Natural killer cell treated with Interleukin-12 subunit alpha and Interleukin-12 subunit beta and Interleukin-15 and Interleukin-18, amount 100 ng/mL, for 72 hours (primary cell): ENCODE measurements at places on chromosomes 3 and 15.

- DNase-seq: no peak
These were observed 136.6 kb downstream of the TGFBR2 start for GRCh38 chr3:30742796-30743619.

GRCh38 chr3:54182242-54182641 lies 59.9 kb downstream of the CACNA2D3 start:
- DNase-seq: no peak

DNA sequence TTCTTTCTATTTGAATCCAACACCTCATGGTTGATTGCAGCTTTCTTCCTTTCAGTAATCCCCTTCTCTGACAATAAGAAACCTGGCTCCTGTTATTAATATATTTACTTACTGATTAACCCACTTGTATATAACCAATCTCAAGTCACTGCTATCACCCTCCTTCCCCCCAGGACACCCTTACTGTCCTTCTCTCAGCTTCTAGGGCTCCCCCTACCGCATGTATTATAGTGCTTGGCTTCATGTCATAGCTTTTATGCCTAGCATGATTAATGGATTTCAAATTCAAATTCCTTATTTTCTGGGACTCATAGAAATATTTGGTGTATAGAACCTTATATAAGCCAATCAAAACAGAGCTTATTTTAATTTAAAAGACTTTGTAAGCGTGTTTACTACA lies 75.7 kb upstream of the BNIP2 start:
- no peak for DNase-seq

- DNase-seq: no peak
These were observed 4.6 kb upstream of the SMCO1 start for GRCh38 chr3:196519718-196520082.

DNA sequence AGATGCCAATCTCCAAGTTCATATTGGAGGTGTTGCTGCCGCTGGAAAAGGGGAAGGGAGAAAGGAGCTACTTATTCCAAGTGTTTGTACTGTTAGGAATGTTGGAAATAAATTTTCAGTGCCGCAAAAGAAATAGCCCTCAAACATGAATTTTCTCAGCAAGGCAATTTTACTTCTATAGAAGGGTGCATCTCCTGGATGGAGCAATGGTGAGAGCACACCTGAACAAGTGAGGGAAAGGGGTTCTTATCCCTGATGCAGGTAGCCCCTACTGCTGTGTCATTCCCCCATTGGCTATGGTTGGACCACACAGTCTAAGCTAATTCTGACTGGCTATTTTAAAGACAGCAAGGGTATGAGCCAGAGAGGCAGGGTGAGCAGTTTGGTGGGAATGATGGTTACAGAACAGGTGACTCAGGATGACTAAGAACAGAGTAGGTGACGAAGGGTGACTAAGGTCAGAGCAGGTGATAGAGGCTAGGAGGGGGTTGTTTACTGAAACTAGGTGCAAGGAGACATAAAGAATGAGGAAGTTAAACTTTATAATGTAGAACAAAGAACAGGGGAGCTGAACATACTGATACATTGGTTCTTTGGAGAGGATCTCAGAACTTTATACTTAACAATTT lies 503.5 kb downstream of the EDEM1 start:
- DNase-seq: no peak

GRCh38 chr3:177552051-177552450 lies 354.8 kb upstream of the TBL1XR1 start:
- DNase-seq: no peak

- DNase-seq: no peak
These were observed 47.0 kb downstream of the MTHFS start for GRCh38 chr15:79849789-79850188.

GRCh38 chr3:189797103-189797750 lies 166.0 kb downstream of the TP63 start:
- no peak for DNase-seq

DNA sequence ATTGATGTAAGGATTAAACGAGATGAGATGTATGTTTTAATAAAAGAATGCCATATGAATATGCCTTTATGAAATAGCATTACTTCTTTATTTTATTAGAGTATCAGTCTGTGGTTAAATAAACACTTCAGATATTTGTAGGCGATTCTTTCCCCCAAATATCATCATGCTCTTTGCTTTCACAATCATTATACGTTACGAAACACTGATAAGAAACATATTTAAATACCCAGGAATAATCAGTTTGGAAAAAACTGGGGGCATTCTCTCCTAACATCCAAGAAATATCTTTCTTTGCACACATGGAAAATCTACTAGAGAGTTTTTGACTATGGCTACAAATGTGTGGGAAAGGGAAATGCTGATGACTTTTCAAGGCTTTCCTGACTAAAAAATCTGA lies 4.4 kb upstream of the PLAAT1 start:
- no peak for DNase-seq

DNA sequence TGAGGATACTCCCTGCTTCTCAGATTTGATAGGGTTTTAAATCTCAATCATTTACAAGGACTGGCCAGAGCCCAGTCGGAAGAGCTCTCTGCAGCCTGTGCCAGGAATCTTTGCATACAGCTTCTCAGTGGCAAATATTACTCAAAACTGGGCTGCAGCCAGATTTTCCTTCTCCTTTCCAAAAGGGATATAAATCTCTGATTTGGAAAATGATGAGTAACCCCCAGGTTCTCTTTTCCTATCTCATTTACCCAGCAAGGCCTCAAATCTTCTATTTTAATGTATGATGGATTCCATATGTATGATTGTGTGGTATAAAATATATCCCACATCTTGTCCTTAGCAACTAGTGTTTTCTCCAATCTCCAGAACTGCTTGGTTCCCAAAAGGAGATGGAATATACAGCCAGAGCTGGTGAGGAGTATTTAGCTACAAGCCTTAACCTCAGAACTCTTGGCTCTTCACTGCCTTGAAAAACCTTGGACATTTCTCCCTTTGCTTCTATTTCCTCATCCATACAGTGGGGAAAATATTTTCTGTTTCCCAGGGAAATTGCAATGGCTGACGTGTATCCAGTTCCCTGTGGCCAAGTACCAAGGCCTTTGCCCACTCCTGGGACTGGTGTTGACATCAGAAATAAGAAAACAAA lies 114.4 kb downstream of the ATG7 start:
- DNase-seq: no peak

DNA sequence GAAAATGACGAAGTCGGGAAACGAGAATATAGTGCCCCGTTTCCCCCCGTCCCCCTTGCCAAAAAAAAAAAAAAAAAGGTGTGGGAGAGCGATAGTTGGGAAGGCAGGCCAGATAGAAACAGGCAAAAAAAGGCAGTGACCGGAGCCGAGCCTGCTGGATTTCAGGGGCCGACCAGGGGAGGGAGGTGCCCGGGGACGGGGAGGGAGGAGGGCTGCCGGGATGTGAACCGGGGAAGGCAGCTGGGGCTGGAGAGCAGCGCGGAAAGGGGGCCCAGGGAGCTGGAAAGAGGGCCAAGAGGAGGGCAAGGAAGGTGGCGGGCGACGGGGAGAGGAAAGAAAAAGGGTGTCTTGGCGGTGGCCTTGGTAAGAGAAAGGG lies 837 bp downstream of the LRRN1 start:
- no peak for DNase-seq

GRCh38 chr15:78630886-78631633 lies 9.9 kb downstream of the CHRNB4 start:
- no peak for DNase-seq

- no peak for DNase-seq
These were observed 338.4 kb upstream of the ADAMTS9 start for GRCh38 chr3:65026151-65026550.
